CD4-positive, alpha-beta memory T cell (primary cell): ENCODE measurements at places on chromosomes 16 and 17.

GRCh38 chr17:76523084-76524037, 14.1 kb downstream of the CYGB start:
- peak; percentile 67 for DNase-seq

GRCh38 chr17:33779234-33779591, 475.9 kb upstream of the CCL2 start:
- DNase-seq = peak; percentile 28

- DNase-seq = no peak
These were observed 146.6 kb downstream of the SKAP1 start for GRCh38 chr17:48283411-48283810.

DNA sequence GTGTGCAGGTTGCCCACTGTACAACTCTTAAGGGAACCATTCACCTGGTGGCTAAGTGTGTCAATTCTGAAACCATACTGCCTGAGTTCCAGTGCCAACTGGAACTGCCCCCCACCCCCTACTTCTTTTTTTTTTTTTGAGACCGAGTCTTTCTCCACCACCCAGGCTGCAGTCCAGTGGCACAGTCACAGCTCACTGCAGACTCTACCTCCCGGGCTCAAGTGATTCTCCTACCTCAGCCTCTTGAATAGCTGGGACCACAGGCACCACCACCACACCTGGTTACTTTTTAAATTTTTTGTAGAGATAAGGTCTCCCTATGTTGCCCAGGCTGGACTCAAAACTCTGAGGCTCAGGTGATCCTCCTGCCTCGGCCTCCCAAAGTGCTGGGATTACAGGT, 40.4 kb upstream of the DHX8 start:
- no peak for DNase-seq

DNA sequence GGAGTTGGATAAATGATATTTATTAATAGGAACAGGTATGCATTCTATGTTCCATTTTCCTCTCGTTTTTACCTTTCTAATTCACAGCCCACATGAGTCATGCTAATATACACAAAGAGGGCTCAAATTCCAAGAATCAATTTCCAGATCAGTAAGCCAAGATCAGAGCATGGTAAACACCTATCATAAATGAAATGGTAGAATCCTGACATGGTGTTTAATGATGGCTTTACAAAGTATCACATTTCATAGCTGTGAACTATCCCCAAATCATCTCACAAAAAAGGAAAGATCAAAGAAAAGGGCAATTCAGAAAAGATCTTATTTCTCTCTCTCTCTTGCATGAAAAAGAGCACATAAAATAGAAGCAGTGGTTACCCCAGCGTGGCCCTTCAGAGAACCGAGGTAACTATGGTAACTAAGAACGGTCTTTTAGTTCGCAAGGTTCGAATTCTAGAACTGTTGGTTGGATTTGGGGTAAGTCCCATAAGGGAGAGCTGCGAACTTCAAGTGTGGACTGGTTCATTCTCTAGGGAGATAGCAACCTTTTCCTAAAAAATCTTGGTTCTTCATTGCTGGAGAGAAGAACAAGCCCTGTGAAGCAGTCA, 73.0 kb downstream of the MARCHF10 start:
- no peak for DNase-seq
